Activated gamma-delta T cell (primary cell): ENCODE measurements at places on chromosomes 5 and 9.

DNA sequence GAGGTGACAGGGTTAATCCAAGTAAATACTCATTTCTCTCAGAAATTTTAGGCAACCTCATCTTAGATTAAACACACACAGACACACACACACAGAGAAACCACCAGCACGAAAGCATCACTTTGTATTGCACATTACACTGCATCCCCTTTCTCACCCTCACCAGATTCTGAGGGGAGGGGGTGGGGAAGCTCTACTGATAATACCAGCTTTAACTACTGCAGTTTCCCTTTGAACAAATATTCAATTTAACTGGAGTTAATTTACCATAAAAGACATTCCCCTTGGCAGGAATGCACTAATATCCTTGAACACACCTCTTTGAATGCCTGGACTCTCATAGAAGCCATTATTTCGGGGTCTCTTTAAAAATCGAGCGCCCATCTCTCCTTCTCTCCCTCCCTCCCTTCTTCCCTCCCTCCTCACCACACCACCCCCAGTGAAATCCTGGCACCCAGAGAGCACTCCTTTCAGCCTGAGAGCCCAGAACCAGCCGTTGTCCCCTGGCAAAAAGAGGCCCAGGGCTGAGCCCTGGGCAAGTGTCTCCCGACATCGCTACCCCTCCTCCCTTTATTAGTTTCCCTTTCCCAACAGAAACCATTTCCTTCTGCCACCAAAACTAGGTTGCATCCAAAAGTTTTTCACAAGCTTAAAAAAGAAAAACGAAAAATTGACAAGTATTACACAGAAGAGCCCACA is 2.8 kb upstream of the NFIB start:
- no peak for DNase-seq

GRCh38 chr5:145829708-145830361 is 5.3 kb downstream of the PRELID2 start:
- no peak for DNase-seq

DNA sequence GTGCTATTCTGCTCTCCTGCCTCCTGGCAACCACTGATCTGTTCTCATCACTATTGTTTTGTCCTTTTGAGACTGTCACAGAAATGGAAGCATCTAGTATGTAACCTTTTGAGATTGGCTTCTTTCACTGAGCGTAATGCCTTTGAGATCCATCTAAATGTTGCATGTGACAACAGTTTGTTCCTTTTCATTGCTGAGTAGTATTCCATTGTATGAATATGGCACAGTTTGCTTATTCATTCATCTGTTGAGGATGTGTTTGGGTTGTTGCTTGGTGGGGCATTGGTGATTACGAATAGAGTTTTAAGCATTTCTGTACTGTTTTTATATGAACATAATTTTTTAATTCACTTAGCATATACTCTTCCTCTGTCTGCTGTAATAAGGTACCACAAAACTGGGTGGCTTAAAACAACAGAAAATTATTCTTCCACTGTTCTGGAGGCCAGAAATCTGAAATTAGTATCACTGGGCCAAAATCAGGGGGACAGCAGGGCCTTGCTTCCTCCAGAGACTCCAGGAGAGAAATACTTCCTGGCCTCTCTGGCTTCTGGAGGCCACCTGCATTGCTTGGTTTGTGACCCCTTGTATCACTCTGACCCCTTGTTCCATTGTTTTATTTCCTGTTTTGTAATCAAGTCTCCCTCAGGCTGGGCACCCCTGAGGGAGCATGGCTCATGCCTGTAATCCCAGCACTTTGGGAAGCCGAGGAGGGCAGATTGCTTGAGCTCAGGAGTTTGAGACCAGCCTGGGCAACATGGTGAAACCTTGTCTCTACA is 53.0 kb downstream of the EXOSC2 start:
- DNase-seq, result no peak

- no peak for DNase-seq
These were observed 23.7 kb upstream of the CTNNAL1 start for GRCh38 chr9:109036744-109037680.

DNA sequence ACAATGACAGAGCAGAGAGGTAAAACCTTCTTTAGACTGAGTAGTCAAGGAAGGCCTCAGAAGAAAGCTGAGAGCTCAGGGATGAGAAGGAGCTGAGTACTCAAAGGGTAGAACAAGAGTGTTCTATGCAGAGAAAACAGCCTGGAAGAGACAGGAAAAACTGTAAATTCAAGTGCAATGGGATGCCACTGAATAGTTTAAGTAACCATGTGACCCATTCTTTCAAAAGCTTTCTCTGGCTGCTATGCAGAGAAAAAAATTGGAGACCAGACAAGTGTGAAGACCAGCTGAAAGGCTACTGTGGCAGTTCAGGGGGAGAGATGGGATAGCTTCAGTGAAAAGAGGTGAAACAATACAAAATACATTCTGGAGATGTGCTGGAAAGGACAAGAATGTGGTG is 61.3 kb upstream of the RNF38 start:
- no peak for DNase-seq

DNA sequence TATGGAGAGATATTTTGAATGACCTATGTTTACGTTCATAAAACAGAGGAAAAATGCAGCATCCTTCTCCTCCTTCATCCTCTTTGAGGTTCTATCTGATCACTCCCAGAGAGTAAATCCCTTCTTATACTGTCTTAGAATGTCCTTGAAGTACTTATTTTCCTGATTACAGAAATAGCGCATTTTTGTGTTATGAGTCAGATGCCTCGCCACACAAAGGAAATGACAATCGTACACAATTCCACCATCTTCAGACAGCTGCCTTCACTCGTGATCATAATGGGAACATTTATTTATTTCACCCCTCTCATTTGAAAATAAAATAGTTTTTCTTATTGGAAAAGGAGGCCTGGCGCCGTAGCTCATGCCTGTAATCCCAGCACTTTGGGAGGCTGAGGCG is 2.4 kb upstream of the GLT6D1 start:
- DNase-seq, result no peak

GRCh38 chr5:71844862-71845261 is 125.8 kb downstream of the CARTPT start:
- no peak for DNase-seq

DNA sequence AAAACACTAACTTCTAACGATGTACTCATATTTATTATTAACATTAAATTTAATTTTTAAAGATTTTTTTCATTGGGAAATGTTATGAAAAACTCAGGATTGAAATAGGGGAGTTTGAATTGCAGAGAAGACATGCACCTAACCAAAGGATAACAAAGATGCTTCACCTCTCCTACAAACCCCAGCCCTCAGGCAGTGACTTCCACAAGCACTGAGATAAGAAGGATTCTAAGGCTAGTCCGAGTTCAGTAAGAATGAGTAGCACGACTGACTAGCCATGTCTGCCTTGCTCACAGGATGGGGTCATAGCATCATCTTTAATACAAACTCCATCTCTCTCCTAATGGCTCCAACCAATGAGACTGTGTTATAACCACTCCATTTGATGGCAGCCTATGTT is 7.1 kb upstream of the OR5C1 start:
- no peak for DNase-seq

- DNase-seq, result no peak
These were observed 182.5 kb downstream of the CDK5RAP2 start for GRCh38 chr9:120397453-120397852.

DNA sequence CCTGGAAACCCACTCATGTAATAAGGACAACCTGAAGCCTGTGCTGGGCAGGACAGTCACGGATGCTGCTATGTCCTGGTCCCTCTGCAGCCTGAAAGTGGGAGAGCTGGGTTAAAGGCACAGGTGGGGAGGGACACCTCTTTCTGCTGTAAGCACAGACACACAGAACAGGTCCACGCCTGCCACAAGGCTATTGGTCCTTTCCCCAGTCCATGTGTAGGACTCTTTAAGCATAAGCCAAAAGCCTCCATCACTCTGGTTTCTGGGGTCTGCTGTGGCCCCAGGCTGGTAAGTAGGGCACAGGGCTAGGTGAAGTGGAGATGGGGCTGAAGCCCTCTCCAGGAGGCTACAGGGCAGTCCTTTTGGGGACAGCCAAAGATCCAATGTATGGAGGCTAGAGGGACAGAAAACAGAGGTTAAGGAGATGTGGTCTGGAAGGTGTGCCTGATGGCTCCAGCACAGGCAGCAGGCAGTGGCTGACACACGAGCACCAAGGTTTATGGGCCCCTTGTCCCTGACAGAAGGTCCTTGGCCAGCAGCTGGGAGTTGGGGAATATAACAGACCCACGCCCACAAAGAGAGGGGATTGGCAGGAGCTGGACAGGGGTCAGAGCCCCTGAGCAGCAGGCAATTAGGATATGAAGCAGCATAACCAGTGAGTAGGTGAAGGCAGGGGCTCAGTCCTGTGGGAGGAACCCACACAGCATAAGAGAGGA is 203.6 kb upstream of the MVB12B start:
- DNase-seq, result no peak

- no peak for DNase-seq
These were observed 210.6 kb downstream of the ARHGEF28 start for GRCh38 chr5:73836607-73837006.
